Spinal cord (tissue), 10 donors: ENCODE measurements at places on chromosomes 12 and 14. TPM values are rescaled to one million over a fixed set of nuclear protein-coding genes. Genes with fewer than 3 reads are reported as not detected.

ZFHX2 gene
- 1.8 TPM for total RNA-seq

SYT1 gene
- 100 TPM for total RNA-seq

SLC5A8 gene
- total RNA-seq = 1.1 TPM

ZFC3H1 gene
- 38.5 TPM for total RNA-seq

ERBB3 gene
- 73.9 TPM for total RNA-seq

PDZRN4 gene
- total RNA-seq = 9.2 TPM

NKX2-8 gene
- total RNA-seq = not detected

P2RX2 gene
- 0.30 TPM for total RNA-seq

MANSC4 gene
- total RNA-seq = not detected

FBXO21 gene
- total RNA-seq = 60.3 TPM

MANSC1 gene
- total RNA-seq = 5.3 TPM

ST8SIA1 gene
- 38.6 TPM for total RNA-seq

SAV1 gene
- total RNA-seq = 30.2 TPM

CLEC9A gene
- 0.59 TPM for total RNA-seq

AICDA gene
- 0.11 TPM for total RNA-seq
